NCI-H446 treated with DMSO at 0.1 percent for 48 hours (cell line): ENCODE measurements at places on chromosomes 4 and X.

DNA sequence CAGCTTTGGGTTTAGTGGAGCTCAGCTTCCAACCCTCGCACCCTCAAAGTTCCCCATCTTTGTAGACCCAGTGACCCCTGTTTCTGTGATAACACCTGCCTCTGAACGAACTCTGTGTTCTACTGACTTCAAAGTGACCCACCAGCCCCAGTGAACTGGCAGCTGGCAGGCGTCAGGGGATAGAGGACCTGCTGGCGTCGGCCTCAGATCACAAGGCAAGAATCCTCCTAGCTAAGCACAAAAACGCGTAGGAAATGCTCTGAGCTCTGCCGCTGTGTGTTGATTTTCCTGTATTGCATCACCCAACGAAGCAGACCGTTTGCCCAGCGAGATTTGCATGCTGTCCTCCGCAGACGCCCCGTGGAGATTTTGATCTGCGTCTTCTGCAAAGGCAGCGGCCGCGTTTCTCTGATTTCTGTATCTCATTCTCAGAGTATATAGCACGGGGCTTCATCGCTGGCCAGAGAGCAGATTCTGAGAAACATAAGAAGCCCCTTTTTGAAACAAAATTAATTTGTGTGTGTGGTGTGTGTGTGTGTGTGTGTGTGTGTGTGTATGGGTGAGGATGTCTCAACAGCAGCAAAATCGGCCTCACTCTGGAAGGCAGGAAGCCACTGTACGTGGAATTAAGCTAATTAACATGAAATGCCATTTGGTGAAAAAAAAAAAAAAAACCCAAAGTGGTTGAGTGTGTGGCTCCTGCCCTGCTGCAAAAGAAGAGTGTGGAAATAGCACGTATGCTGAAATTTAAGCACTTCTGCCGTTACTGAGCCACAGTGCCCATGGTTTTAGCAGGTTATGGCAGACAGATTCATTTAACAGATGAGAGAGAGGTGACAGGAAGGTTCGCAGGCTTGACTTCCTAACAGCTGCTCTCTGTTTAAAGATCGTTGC is 29.2 kb upstream of the ASMTL start:
- no peak for DNase-seq

DNA sequence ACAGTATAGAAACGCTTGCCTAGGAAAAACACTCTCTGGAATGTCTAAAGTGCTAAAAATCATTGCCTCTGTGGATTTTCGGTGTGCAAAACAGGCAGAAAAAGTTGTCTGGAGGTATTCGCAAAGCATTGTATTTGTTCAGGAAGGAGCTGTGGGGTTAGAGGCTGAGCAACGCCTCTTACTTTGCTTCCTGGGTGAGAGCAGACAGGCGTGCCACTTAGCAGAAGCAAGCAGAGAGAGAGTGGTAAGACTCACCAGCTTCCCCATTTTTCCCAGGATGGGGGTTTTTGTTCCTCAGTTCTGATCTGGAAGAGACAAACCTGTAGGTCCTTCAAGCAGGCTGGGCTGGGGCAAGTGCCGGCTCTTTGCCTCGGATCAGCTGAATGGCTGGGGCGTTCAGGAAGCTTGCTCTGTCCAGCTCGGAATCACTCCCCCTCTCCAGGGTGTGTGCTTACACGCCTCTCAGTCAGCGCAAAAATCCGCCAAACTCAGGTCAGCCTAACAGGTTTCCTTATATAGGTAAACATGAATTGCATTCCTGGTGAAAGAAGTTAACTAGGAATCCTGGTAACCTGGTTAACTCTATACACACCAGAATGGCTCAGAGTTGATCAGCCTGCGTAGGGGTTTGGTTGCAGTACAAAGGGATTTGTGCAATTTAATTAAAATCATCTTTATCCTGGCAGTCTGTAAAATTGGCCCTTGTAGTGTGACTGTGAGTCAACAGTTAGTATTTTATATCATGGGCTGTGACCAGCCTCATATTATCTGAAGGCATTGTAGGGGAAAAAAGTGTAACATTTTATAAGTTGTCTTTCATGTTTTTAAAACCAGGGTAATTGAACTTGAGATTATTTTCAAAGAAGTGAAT is 213.1 kb upstream of the MID1 start:
- DNase-seq, result no peak

GRCh38 chr4:39565878-39566600 is 38.8 kb upstream of the UGDH start:
- DNase-seq, result no peak

- no peak for DNase-seq
Observed at GRCh38 chrX:80810365-80810978, 795 bp upstream of the BRWD3 start.

- DNase-seq, result no peak
Observed at GRCh38 chr4:25650311-25650710, 5.3 kb upstream of the SLC34A2 start.

GRCh38 chr4:7418131-7418943 is 16.4 kb downstream of the PSAPL1 start:
- no peak for DNase-seq

GRCh38 chrX:13852001-13852695 is 35.3 kb upstream of the GPM6B start:
- no peak for DNase-seq

GRCh38 chr4:52931243-52931642 is 69.1 kb downstream of the RASL11B start:
- DNase-seq, result no peak

GRCh38 chr4:19807505-19807904 is 444.2 kb upstream of the SLIT2 start:
- DNase-seq, result no peak

DNA sequence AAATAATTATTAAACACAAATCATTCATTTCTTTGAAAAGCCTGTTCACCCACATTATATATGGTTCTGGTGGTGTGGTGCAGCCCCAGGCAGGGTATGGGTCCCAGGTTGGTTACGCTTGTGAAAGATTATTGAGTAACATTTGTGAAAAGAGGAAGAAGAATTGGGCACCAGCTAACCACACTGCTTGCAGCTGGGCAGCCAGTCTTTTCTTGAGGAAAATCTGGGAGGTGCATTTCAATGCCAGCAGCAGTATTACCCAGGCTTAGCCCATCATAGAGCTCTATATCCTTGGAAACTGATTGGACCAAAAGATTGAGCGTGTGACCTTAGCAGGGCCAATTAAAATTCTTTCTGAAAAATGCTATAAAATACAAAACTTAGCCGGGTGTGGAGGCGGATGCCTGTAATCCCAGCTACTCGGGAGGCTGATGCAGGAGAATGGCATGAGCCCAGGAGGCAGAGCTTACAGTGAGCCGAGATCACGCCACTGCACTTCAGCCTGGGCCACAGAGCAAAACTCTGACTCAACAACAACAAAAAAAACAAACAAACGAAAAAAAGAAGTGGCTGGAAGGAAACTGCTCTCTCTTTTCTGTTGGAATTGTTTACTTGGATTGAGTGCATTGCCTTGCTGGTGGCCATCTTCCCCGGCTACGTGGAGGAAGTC is 9.7 kb upstream of the PLAC8 start:
- no peak for DNase-seq

GRCh38 chr4:184028561-184029374 is 123.7 kb downstream of the STOX2 start:
- DNase-seq, result no peak

- DNase-seq, result no peak
Observed at GRCh38 chr4:131427000-131427399, 1722.1 kb upstream of the PCDH10 start.

DNA sequence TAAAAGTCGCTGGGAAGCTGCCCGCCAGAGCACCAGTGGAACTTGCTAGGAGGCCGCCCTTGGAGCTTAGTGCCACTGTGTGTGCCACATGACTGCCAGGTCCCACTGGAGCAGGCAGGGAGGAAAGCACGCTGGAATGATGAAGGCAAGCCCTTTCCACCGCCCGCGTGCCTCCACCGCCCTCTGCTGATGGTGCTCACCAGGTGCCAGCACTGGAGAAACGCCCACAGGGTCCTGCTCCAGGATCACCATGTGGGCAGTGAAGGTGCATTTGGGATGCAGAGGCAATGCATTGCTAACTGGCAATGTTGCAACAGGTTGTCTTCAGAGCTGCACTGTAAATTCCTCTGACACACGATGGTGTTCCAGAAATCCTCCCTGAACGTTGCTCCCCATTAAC is 76.3 kb downstream of the SHROOM2 start:
- no peak for DNase-seq

DNA sequence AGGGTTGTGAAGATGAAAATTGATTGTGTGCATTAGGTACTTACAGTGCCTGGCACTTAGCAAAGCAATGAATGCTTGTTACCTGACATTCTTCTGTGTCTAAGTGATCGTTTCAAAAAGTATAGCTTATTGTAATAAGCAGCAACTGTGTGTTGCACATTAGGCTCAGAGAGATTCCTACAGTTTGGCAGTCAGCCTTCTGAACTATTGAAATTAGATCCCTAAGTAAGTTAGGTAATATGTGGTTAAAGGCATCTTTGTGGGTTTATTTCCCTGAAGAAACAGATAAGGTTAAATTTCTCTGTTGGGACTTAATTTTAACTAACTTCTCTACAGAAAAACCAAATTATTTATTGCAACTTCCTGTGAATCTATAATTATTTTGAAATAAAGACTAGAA is 93.4 kb downstream of the REPS2 start:
- no peak for DNase-seq

GRCh38 chr4:186132577-186133242 is 28.2 kb downstream of the FAM149A start:
- DNase-seq, result no peak

GRCh38 chrX:57900975-57901374 is 9.3 kb downstream of the ZXDA start:
- peak; percentile 59 for DNase-seq

GRCh38 chrX:120768681-120769080 is 107.0 kb downstream of the CT47B1 start:
- DNase-seq, result no peak

DNA sequence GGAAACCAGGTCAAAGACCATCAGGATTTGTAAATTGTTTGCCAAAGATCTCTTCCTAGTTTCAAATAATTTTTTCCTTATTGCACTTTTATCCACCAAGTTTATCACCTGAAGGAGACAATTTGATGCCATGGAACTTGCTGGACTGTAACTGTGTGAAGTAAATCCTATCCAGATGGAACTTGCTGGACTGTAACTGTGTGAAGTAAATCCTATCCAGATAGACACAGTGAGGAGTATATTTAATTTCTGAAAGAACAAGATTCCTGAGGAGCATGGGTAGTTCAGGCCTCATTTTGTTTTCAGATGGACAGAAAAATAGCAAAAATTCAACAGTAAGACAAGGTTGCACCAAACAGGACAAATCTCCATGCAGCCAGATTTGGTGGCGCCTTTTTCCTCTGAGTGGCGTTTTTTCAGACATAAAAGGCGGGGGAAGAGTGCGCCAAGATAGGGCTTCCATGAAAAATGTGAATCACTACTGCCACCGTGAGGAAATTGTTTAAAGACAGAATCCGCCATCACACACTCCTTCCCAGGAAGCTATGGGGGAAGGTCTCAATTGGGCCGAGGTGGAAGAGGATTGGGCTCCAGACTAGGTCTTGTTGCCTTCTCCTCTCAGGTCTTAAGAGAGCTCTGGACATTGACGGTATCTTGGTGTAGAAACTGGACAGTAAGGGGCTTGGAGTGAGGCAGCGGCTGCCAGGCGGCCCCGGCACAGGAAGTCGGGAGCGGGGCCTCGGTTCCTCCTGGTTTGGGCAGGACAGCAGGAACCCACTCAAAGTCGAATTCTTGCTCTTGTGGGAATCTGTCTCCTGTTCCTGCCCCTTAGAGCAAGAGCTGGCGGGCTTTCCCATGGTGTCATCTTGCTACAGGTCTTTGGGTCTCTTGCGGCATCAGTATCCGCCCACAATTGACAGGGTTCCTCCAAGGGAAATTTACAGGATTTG is 234.7 kb downstream of the OR13H1 start:
- no peak for DNase-seq

DNA sequence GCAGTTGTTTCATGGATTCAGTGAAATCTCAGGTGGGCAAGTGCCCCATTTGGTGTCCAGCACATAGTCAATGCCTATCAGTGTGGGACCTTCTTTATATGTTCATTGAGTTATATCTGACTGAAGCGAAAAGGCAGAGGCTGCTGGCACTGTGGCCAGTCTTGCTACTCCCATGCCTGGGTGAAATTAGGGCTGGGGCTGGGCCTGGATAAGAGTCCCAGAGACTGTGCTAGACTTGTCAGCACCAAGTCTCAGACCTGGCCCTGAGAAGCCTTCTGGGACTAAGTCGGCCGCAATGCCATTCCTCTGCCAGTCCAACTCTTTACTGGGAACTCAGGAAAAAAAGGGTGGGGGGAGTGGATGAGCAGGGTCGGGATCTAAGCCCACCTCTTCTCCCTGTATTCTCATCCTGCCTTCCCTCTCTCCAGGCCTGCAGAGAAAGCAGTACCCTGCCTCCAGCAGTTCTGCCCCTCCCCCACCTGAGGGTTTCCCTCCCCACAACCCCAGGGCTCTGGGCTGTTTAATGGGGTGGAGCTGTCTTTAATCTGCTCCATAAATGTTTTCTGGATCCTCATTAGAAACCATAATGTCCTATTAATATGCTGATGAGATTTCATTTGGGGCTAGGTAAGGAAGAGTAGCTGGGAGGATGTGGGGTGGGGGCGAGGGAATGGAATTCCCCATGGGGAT is 153.5 kb upstream of the PJA1 start:
- no peak for DNase-seq

- DNase-seq, result no peak
Observed at GRCh38 chrX:46117234-46117633, 428.0 kb downstream of the ZNF674 start.

- DNase-seq, result no peak
Observed at GRCh38 chr4:119726505-119726904, 97.9 kb upstream of the PDE5A start.

DNA sequence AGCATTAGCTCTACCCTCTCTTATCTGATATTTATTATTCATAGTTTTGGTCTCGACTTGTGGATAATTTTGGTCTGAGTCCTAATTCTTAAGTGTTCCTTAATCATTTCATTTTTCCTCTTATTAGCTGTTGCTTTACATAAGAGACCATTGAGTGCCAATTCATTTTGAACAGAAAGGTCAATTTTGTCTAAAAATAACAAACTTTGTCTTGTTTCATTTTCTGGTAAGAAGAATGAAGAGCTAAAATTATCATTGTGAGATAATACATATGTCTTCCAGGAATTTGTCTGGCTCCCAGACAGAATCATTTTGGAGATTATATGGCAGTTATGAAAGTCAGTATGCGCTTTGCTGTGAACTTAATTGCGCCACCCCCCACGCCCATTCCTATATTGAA is 1471.8 kb downstream of the PCDH7 start:
- DNase-seq, result no peak

- no peak for DNase-seq
Observed at GRCh38 chr4:8760561-8760960, 111.1 kb downstream of the HMX1 start.

DNA sequence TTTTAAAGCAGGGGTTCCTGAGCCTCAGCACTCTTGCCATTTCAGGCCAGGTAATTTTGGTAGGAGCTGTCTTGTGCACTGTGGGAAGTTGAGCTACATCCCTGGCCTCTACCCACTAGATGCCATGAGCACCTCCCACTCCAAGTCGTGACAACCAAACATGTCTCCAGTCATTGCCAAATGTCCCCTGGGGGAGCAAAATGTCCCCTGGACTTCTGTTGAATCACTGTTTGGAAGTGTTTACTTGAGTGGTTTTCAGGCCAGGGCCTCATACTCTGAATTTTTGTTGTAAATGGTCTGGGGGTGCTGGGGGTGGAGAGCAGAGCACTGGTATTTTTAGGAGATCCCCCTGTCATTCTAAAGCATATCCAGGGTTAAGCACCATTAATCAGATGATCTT is 3.2 kb downstream of the PDK3 start:
- no peak for DNase-seq
